Activated naive CD4-positive, alpha-beta T cell treated with anti-CD3 and anti-CD28 coated beads, Interleukin-2, amount 10 ng/mL, durations not matched to agents 7 days and 5 days (primary cell): ENCODE measurements at places on chromosomes 11 and 22.

GRCh38 chr11:118115048-118115447 lies 28.3 kb upstream of the SMIM35 start:
- no peak for DNase-seq

- DNase-seq, result no peak
Measured at GRCh38 chr22:29704528-29705285, 15.1 kb upstream of the CABP7 start.

DNA sequence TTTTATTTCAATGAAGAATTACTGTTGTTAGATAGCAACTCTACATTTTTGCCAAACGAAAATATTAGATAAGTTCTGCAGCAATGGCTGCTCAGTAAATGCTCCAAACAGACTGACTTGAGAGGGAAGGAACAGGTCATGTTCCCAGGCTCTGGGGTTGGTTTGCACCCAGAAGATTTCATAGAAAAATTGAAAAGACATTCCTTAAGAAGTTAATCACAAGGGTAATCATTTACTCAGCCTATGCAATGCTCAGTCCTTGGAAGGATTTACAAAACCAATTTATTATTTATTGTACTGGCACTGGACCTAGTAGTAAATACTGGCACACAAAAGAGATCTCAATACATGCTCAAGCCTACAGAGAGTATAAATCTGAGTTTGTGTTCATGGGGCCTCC lies 179.1 kb upstream of the MTNR1B start:
- DNase-seq, result no peak

DNA sequence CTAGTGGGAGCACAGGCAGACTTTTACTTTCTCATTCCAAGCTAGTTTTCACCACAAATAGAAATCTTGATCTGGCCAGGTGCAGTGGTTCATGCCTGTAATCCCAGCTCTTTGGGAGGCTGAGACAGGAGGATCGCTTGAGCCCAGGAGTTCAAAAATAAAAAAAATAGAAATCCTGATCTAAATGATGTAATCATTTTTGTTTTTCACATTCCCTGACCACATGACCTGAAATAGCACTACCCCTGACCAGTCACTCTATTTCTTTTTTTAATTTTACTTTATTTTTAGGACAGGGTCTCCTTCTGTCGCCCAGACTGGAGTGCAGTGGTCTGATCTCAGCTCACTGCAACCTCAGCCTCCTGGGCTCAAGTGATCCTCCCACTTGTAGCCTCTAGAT lies 2.3 kb upstream of the TCN2 start:
- no peak for DNase-seq

GRCh38 chr11:1862588-1863351 lies 9.9 kb downstream of the LSP1 start:
- no peak for DNase-seq
